ENCODE measurements at places on chromosomes 12 and 14.

DNA sequence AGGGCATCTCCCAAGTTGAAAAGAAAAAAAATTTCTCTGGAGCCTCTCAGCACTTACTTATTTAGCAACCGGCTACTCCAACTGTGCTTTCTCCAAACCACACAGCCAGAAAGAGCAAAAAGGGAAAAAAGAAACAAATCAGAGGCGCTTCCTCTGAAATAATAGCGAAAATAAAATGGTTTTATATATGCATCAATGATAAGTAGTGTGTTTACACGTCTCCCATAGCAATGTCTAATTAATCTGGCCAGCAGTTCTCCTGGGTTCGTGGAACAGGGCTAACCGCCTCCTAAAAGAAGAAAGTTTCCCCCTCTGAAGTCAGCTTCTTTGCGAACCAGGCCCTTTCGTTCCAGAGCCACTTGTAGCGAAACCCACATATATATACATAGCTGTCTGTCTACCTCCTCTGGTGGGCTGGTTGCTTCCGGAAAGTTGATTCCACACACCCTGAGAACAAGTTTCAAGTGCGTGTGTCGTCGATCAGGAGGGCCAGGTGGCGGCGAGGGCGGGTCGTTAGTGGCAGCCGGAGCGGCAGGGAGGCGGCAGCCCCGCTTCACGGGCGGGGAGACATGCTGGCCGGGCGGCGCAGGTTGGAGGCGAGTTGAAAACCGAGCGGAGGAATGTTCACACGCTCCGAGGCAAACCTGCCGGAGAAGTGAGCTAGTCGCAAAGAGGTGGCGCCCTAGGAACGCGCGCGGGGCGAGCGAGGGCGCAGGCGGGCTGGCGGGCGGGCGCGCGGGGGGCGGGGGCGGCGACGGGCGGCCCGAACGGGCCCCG, 2.7 kb downstream of the PTHLH start:
- no peak for DNase-seq

- DNase-seq: no peak
These were observed 7.4 kb upstream of the CD9 start for GRCh38 chr12:6192604-6193380.

GRCh38 chr12:118645219-118645618, 268.9 kb downstream of the SUDS3 start:
- DNase-seq: no peak

DNA sequence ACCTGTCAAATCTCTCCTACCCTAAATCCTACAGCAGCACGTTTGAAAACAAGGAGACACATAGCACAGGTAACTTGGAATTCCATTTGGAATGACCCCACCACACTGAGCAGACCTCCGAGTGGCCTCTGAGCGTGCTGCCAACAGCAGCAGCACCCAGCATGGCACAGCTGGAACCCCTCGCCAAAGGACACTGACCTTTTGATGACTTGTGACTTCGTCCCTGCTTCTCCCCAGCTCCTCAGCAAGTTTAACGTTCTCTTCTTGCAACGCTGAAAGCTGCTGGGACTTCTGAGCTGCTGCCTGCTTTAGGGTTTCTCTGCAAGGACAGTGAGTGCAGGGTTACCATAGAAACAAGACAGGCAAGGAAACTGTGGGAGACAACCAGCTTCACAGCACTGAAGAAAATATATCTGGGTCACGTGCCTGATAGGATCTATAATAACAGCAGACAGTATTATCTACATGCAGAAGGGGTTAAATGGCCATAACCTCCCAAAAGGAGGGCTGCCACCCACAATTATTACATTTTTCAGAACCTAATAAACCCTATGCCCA, 43.3 kb upstream of the VPS33A start:
- DNase-seq: no peak

GRCh38 chr12:2335513-2335912, 282.7 kb downstream of the CACNA1C start:
- DNase-seq: no peak

GRCh38 chr12:25284024-25284423, 33.3 kb upstream of the KRAS start:
- DNase-seq: no peak

DNA sequence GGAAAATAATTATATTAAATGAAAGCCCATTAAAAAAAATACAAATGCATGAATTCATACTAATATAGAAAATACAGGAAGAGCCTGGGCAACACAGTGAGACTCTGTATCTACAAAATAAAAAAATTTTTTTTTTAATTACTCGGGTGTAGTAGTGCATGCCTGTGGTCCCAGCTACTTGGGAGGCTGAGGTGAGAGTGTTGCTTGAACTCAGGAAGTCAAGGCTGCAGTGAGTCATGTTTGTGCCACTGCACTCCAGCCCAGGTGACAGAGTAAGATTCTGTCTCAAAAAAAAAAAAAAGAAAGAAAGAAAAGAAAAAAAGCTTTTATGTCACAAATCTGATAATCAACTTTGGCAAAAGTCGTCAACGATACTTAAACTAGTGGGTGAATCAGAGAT, 80.6 kb upstream of the PLEKHA5 start:
- no peak for DNase-seq

All from activated T-helper 1 cell treated with anti-CD3 and anti-CD28 coated beads, Interleukin-12 subunit alpha, Interleukin-12 subunit beta, Interleukin-2, Interleukin-4 antibody, amounts not matched to agents 30 ng/mL and 10 ng/mL and 1 ng/mL, durations not matched to agents 14 hours and 24 hours and 36 hours (primary cell).